Left renal cortex interstitium (tissue), 4 donors: ENCODE measurements at places on chromosomes 3 and 15. TPM values are rescaled to one million over a fixed set of nuclear protein-coding genes. Genes with fewer than 3 reads are reported as not detected.
A peak's percentile ranks its signal among the peaks of the same experiment; 100 is the strongest.

- no peak for DNase-seq
Measured at GRCh38 chr3:46849045-46849631, 14.1 kb downstream of the MYL3 start.

GRCh38 chr3:43783987-43784639 lies 93.4 kb downstream of the ABHD5 start:
- DNase-seq = no peak

- no peak for DNase-seq
Measured at GRCh38 chr3:194933465-194933864, 247.8 kb downstream of the FAM43A start.

- DNase-seq = no peak
Measured at GRCh38 chr3:60289341-60290121, 961.7 kb downstream of the FHIT start.

GRCh38 chr15:65177901-65178300 lies 7.2 kb downstream of the CLPX start:
- no peak for DNase-seq

DNA sequence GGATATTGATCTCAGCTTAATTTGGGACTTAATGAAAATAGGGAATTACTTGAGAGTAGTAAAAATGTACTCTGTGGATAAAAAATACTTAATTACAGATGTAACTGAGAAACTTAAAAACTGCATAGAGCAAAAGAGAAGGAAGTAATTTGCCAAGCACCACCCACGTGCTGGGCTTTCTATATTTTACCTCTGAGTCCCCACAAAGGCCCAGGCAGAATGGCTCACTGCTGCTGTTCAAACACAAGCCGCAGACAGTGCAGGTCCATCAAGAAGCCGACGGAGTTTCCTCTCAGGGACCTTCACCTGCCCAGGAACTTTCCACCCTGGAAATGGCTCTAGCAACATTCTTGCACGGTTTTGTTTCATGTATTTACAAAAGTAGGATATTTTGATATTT lies 77.2 kb upstream of the TRPM1 start:
- no peak for DNase-seq

GRCh38 chr3:141275511-141275910 lies 43.9 kb downstream of the PXYLP1 start:
- DNase-seq = no peak

- DNase-seq = no peak
Measured at GRCh38 chr15:40365016-40365415, 7.0 kb downstream of the DISP2 start.

DNA sequence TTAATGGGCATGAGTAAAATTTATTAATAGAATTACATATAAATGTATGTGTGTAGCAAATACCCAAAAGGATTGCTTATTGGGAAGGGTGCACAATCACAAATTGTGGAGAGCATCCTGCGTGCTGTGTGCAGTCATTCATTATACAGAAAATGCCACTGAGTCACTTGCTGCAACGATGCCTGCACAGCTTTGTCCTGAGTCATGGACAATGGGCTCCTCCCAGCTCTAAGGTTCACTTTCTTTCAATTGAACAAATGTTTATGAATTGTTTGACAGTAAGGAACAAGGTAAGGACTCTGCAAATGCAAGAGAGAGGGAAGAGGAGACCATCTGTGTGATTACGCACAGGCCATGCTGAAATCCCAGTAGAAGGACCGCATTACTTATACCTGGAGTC lies 18.7 kb downstream of the CFAP161 start:
- DNase-seq = no peak

GRCh38 chr3:160973067-160973809 lies 131.9 kb downstream of the B3GALNT1 start:
- DNase-seq = no peak

GRCh38 chr3:10361375-10361774 lies 40.5 kb upstream of the SEC13 start:
- DNase-seq = no peak

DNA sequence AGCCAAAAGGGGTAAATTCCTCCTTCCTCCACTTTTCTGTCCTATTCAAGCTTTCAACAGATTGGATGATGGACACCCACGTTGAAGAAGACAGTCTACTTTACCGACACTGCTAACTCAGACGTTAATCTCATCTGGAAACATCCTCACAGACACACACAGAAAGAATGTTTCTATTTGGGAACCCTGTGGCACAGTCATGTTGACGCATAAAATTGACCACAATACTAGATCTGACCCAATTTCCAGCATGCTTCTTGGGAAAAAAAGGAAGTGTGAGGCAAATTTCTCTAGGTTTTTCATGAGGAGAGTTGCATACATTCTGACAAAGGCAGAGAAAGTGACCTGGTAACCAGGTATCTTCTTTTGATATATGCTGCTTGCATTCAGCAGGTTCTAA lies 594.1 kb downstream of the FGF12 start:
- no peak for DNase-seq

- DNase-seq = no peak
Measured at GRCh38 chr3:34382859-34383258, 584.4 kb downstream of the PDCD6IP start.

DNA sequence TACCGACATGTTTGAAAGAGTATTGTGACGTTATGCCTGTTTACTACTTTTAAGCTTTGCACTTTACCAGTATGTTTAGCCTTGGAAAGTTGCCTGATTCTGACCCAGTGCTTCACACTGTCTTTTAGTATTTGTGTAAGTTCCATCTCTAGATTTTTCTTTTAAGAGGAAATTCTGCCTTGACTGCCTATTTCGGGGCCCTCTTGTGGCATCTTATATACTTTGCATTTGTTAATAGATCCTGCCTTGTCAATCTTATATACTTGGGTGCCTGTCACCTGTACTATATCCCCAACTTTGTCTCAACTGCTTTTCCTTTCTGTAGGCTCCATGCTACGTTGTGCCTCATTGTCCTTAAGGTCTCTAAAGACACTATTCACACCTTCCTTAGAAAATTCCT lies 244.6 kb downstream of the STXBP5L start:
- DNase-seq = no peak

GRCh38 chr15:51678096-51678495 lies 3.2 kb upstream of the SCG3 start:
- DNase-seq = no peak

GRCh38 chr15:91199511-91199910 lies 99.5 kb downstream of the SV2B start:
- no peak for DNase-seq

GRCh38 chr3:37137516-37137915 lies 36.9 kb downstream of the LRRFIP2 start:
- no peak for DNase-seq

- no peak for DNase-seq
Measured at GRCh38 chr15:48634893-48635292, 10.6 kb downstream of the FBN1 start.

GRCh38 chr3:198079771-198080520 lies 119.9 kb downstream of the LMLN start:
- no peak for DNase-seq

DNA sequence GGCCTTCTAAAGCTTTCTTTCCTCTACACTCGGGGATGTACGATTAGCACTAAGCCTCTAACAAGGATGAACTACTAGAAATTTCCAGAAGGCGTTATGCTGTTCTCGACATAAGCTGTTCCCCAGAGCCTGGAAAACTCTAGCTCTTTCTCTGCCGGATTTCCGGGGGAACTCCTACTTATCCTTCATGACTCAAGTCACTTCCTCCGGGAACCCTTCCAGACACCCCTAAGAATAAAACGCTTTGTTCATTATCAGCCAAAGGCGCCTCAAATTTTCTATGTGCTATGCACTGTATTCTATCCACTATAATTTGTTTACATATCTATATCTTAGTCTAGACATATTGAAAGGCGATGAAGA lies 455 bp upstream of the SNAP23 start:
- no peak for DNase-seq

- DNase-seq = no peak
Measured at GRCh38 chr3:197019535-197019934, 10.1 kb downstream of the MELTF start.

GRCh38 chr15:99732124-99732750 lies 1.0 kb downstream of the LYSMD4 start:
- DNase-seq = peak; percentile 36

The CCDC39 gene
- 9.2 TPM for polyA plus RNA-seq

The FSIP1 gene
- polyA plus RNA-seq = 2.1 TPM

The TMC3 gene
- polyA plus RNA-seq = 0.08 TPM

The ROPN1 gene
- polyA plus RNA-seq = 0.09 TPM

The CACNA2D3 gene
- polyA plus RNA-seq = 1.2 TPM

The GOLGA6L4 gene
- polyA plus RNA-seq = 9.6 TPM

The MESP1 gene
- 1.4 TPM for polyA plus RNA-seq

The PDCD7 gene
- 36.8 TPM for polyA plus RNA-seq
